ENCODE measurements at places on chromosomes 7 and 10. TPM values are rescaled to one million over a fixed set of nuclear protein-coding genes. Genes with fewer than 3 reads are reported as not detected.

FGF8 gene
- not detected for total RNA-seq

GRCh38 chr10:102408131-102408727 lies 10.4 kb downstream of the PSD start:
- H3K36me3 ChIP-seq, result no peaks in the 10 kb centered on the region
- no peak overlapping the region for H3K27ac ChIP-seq
- DNase-seq, result no peak
- H3K4me3 ChIP-seq, result peak overlapping the region; percentile 17

- no peaks in the 10 kb centered on the region for H3K27me3 ChIP-seq
- H3K4me3 ChIP-seq, result no peak overlapping the region
- no peak overlapping the region for H3K27ac ChIP-seq
- H3K4me1 ChIP-seq, result peaks cover 13% of the 10 kb centered on the region
Measured at GRCh38 chr10:73879296-73880173, 5.2 kb upstream of the CAMK2G start.

- no peak overlapping the region for H3K27ac ChIP-seq
- H3K36me3 ChIP-seq, result no peaks in the 10 kb centered on the region
- H3K4me3 ChIP-seq, result no peak overlapping the region
- peaks cover 44% of the 10 kb centered on the region for H3K4me1 ChIP-seq
- DNase-seq, result no peak
Measured at GRCh38 chr7:97022491-97023306, 1.9 kb downstream of the DLX5 start.

DNA sequence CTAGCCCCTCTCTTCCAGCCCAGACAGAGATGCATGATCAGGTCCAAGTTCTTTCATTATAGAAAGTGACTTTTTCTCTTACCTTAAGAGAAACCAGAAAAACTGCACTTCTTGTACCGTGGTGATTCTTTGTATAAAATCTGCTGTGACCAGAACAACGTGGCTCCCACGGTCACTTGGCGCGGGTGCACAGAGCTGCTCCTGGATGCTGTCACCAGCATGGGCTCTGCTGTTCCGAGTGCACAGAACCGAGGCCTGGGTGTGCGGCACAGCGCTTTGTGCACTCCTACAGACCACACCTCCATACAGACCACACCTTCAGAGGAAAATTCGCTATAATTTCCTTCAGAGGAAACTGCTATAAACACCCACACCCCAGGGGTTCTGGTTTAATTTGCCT lies 26.0 kb downstream of the VIPR2 start:
- no peak overlapping the region for H3K4me3 ChIP-seq
- H3K27me3 ChIP-seq, result no peaks in the 10 kb centered on the region
- DNase-seq, result no peak
- H3K4me1 ChIP-seq, result no peaks in the 10 kb centered on the region
